Stromal cell of bone marrow (primary cell): ENCODE measurements at places on chromosomes 3 and 15.

- no peak for DNase-seq
Measured at GRCh38 chr15:92796161-92796611, 103.9 kb upstream of the CHD2 start.

DNA sequence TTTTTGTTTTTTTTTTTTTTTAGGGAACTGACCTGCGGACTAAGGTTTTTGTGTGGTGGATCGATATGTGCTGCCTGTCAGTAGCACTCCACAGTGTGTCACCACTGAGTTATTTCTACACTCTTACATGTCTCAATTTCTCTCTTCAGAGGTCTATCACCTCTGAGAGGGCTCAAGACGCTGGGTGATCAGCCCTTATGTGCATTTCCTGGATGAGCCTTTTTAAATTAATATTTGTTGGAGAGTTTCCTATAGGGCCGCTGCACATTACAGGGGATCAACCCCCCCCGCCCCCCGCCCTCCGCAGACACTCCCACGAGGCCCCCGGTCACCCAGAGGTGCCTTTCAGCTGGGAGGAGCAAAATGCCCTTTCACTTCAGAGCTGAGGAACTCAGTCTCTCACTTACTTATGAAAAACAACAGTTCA lies 34.5 kb upstream of the AP4E1 start:
- no peak for DNase-seq

GRCh38 chr3:133746712-133747066 lies 496 bp downstream of the TF start:
- DNase-seq, result no peak

- no peak for DNase-seq
Measured at GRCh38 chr3:115022835-115023398, 124.2 kb downstream of the ZBTB20 start.

DNA sequence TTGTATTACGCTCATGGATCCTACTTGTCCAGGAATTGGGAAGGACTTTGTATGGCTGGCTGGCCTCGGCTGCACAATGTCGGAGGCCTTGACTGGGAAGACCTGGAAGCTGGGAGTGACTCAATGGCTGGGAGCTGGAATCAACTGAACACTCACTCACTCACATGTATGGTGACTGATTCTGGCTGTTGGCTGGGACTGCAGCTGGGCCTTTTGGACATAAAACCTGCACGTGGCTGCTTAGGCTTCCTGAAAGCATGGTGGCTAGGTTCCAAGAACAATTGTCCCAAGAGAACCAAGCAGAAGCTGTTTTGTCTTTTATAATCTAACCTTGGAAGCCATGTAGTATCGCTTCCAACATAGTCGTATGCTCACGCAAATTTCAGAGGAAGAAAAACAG lies 38.0 kb upstream of the CMTM8 start:
- DNase-seq, result peak; percentile 87

- DNase-seq, result no peak
Measured at GRCh38 chr15:96494505-96494904, 164.0 kb downstream of the NR2F2 start.

DNA sequence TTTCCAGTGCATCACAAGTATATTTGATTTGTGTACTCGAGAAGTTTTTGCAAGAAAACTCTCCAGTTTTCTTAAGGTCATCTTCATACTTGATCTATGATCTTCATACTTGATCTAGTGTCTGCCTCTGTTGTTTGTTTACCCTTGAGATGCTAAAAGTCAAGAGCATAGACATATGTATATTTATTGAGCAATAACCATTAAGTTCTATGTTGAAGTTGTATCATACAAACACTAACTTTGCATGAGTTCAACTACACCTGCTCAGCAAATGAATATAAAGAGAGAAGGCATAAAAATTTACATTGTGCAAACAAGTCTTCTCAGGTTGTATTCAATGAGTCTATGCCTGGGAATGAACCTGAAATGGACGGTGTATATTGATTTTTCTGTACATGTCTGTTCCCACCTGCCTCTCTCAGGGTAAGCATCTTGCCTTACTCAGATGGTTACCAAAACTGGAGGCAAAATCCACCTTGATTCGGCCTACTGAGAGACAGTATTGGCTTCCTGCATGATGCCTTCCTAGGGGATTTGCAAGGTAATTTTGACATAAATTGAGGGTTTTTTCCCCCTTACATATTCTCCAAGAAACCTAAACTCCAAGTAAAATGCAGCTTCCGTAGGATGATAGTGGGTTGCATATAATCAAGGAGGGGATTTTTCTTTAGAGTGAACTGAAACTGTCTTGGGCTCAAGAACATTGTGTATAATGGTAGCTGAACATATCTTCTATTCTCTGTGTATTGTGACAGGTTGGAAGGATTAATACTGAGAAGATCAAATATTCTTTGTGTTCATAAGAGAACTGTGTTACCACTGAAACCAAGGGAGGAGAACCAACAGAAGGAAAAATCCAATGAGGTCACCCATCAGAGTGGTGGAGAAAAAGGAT lies 110.4 kb downstream of the FILIP1L start:
- DNase-seq, result no peak

- no peak for DNase-seq
Measured at GRCh38 chr3:159480046-159480445, 508.6 kb upstream of the IL12A start.

DNA sequence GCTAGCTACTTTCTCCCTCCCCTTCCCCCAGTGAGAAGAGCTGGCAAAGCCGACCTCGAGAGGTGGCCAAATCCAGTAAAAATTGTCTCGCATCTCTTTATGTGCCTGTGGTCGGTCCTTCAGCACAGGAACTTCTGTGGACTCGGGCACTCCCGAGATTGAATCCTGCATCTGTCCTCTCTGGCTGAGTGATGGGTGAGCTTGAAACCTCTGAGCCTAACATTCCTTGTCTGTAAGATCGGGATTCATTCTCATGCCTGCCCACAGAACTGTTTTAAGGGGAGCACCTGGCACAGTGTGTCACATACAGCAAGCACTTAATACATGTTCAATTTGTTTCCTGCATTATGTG lies 11.3 kb downstream of the CX3CR1 start:
- no peak for DNase-seq

- DNase-seq, result no peak
Measured at GRCh38 chr3:8446845-8447244, 54.8 kb upstream of the LMCD1 start.

- DNase-seq, result no peak
Measured at GRCh38 chr3:26682406-26682805, 59.8 kb downstream of the LRRC3B start.

DNA sequence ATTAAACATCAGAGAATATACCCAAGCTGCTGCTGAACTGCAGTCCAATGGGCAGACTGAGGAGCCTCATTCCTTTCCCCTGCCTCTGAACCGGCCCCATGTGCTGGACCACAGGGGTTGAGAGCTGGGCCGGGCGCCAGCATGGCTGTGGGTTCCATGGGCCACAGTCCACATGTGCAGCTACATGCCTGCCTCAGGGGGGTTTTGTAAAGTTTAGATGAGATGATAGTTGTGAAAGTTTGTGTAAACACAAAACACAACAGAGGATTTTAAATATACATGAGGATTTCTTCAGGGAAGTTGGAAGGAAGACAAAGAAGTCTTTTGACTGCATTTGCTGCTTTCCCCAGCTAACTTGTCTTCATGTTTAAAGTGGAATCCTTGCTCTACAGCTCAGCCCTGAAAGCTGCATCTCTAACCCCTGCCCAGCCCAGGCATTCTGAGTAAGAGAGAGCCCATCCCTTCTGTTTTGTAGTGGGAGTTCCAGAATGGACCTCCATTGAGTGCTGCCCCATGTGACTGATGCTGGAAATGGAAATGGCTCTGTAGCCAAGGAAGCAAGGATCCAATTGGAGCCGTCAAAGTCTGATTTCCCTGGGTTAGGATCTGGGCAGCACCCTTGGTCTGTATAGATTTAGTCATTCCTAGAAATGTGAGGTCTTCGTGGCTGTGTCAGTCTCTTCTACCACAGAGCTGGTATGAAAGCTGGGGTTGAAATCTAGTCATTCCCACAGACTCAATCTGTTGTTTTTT lies 17.5 kb downstream of the SLC12A8 start:
- no peak for DNase-seq

DNA sequence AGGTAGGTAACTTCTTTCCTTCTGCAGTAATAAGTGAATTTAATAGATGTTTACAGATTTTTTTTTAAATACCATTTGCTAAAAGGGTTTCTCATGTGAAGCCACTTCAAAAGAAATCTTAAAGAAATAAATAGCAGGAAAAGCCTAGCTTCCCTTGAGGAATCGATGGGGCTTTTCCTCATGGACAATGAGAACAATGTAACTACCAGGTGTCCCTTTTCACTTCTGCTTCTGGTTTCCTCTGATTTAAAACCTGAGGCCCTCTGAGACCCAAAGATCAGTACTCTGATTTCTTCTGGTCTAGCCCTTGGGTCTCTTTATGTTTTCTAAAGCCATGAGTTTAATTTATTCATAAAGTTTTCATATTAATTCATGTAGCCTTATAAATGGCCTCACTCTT lies 13.1 kb upstream of the TMEM42 start:
- no peak for DNase-seq

GRCh38 chr3:171824824-171825221 lies 14.5 kb upstream of the PLD1 start:
- no peak for DNase-seq

DNA sequence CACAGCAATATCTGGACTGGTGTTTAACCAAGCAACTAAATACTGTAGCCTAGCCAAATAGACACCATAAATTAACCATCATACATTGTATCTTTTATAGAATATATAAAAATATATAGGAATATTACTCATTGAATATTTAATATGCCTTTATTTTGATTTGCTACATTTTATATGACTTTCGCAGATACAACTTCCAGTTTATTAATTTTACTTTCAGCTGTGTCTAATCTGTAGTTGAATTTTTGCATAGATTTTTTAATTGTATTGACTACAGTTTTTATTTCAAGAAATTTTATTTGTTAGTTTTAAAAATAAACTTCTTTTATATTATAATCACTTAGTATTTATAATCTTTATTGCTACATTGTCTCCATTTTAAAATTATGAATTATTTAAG lies 299.7 kb downstream of the LSAMP start:
- no peak for DNase-seq
